ENCODE measurements at places on chromosomes 5 and 9.

DNA sequence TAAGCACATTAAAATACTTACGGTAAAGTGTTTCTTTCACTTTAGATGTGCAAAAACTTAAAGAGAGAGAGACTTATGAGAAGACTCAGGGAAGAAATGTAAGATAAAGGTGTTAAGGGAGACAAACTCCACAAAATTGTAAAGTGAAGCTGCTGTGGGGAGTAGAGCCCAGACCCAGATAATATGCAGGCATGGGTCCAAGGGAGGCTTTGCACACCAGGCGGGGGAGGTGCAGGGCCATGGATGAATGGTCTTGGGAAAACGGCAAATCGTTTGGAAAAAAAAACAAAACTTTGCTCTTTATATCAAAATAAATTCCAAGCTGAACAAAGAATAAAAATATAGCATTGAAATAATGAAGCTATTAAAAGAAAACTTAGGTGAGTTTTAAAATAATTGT lies 9.1 kb downstream of the SYK start:
- no peak for DNase-seq

GRCh38 chr5:26518065-26518464 lies 520.3 kb downstream of the CDH9 start:
- no peak for DNase-seq

- peak; percentile 35 for DNase-seq
Measured at GRCh38 chr9:73200694-73201452, 49.2 kb downstream of the ANXA1 start.

DNA sequence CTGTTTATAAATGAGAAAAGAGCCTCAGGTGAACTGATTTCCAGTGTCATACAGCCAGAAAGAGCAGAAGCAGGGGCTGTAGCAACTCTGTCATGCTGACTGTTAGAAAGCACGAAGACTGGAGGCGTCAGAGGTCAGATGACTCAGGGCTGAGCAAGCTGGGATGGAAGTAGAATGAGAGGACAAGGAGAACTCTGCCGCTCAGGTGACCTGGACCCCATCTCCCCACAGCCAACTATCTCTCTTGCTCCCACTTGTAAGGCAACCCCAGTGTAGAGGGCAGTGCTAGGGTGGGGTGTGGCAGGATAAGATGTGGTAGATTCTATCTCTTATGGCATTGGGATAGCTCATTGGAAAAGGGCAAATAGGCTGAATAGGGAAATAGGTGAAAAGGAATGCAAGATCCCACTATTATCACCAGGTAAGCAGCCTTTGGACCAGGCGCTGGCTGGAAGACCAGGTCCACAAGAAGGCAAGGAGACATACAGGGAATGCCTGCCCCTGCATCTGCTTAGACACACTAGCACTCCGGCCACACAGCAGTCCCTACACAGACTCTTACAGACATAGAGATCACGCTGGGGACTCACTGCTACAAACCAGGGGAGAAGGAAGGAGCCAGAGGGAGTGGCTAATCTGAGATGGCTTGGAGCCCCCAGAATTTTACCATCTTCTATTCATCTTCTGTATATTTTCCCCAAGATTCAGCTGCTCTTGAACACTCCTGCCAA lies 21.2 kb upstream of the LOX start:
- no peak for DNase-seq
